ENCODE measurements at places on chromosomes 3 and 15.
A peak's percentile ranks its signal among the peaks of the same experiment; 100 is the strongest.

DNA sequence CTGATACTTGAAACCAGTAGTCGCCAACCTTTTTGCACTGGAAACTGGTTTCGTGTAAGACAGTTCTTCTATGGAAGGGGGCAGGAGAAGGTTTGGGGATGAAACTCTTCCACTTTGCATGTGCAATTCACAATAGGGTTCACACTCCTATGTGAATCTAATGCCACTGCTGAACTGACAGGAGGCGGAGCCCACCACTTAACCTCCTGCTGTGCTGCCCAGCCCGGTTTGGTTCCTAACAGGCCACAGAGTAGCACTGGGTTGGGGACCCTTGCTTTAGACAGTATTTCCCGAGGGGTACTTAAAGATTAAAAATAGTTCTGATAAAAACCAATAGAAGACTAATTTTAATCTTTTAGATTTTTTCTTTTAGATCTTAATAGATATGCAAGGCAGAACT, 11.1 kb downstream of the TFG start:
- no peak for DNase-seq

GRCh38 chr3:190326361-190326760, 4.1 kb upstream of the CLDN1 start:
- DNase-seq: no peak

DNA sequence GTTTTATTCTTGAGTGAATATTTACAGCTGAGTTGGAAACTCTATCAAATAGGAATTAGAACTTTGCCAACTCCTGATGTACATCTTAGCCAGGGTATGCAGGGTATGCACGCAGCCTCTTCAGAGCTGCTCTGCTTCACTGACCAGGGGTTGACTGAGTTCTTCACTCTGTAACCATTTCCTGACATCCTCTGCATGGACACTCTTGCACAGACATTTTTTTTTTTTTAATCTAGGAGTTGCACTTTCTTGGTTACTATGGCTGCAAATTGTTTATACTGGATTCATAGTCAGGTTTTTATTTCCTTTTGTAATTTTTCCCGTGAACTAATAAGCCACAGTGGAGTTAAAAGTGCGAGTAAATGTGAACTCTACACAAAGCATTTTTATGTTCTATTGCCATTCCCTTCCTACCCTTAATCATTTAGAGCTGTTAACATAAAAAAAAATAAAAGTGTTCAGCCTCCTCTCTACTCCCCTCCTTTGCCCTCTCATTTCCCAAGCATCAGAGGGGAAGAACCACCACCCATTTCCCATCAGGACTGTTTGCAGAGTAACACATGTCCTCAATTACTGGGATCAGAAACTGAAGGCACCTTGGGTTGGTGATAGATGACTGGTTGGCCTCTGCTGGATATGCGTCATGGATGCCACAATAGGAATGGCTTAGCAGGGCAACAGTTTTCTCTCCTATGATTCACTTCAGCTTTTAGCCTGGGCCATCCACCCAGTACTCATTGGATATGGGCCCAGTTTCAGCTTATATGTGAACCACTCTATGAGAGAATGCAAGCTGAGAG, 54.0 kb downstream of the DUT start:
- no peak for DNase-seq

GRCh38 chr3:71652781-71653413, 69.4 kb upstream of the FOXP1 start:
- peak; percentile 28 for DNase-seq

DNA sequence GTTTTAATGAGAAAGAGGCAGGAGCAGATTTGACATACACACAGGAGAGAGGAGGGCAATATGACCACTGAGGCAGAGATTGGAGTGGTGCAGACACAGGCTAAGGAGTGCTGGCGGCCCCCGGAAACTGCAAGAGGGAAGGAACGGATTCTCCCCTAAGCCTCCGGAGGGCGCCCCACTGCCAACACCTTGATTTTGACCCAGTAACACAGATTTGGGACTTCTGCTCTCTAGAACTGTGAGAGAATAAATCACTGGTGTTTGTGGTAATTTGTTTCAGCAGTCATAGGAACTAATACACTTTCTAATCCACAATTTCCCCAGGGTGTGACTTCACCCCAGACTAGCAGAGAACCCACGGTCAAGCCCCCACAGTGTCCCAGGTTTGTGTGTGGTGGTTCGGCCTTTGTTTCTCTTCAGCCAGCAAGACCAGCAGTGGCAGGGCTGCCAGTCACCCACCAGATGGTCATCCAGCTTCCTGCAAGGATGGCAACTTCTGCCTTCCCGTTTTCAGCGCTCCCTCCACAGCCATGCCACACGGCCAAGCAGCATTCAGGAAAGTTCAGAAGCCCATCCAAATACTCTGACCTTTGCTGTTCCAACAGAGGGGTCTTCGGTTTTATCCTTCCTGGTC, 23.6 kb upstream of the TSPAN3 start:
- DNase-seq: peak; percentile 21

- DNase-seq: peak; percentile 12
These were observed 675 bp downstream of the RYR3 start for GRCh38 chr15:33311312-33311971.

DNA sequence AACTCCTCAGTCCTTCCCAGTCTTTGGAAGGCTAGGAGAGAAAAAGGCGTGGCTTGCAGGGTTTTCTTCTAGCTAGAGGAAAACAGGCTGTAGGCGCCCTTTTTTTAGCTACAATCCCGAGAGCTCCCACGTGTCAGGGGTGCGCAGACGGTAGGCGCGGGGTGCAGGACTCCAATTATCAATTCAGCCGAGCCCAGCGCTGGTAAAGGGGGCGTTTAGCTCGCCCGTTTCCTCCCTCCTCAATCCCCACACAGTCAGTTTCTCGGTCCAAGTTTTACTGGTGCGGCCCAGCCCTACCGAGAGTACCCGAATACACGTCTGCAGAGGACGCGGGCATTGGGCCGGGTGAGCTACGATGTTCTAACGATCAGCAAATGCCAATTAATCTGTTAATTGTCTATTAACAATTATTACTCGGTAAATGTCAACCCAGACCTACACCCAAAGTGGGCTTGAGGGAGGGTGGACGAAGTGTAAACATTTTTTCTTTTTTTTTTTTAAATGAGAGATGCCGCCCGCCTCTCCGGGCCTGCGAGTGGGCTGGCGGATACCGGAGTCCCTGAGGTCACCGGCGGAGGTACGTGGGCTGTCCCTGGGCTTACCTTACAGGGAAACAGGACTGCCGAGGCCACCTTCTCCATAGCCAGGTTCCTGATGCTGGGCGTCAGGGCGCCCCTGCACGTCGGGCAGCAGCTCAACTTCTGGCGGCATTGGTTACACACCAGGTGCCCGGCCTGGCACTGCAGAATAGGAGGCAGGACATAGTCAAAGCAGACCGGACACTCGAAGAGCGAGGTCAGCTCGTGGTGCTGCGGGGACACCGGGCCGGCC, 923 bp downstream of the SIAH2 start:
- DNase-seq: peak; percentile 56

- DNase-seq: no peak
These were observed 66.2 kb downstream of the CLDN11 start for GRCh38 chr3:170484869-170485268.

GRCh38 chr3:136396916-136397315, 146.8 kb downstream of the PCCB start:
- no peak for DNase-seq

- DNase-seq: no peak
These were observed 158.6 kb downstream of the UACA start for GRCh38 chr15:70604666-70605315.

DNA sequence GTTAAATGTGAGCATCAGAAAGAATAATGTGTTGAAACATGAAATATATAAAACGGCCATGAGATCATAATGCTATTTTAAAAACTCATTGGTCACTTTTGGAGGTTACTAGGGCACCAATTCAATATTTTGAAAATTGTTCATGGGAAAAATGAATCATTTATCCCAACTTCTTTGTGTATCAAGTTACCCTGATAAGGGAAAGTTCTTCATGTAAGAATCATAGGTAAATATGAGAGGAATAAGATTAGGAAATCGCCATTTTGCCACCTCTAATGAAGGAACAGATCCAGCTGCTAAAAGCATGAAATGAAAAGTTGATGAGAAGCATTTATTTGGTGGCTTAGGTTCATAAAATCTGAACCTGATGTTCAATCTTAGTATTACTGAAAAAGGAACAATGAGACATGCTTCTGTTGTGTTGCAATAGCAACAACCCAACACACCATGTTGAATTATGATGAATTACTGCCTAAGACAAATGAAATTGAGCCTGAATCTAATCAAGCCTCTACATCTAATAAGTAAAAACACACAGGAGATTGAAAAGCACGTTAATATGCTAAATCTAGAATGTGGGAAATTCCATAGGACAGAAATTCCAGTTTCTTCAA, 32.5 kb downstream of the ABHD5 start:
- DNase-seq: no peak

DNA sequence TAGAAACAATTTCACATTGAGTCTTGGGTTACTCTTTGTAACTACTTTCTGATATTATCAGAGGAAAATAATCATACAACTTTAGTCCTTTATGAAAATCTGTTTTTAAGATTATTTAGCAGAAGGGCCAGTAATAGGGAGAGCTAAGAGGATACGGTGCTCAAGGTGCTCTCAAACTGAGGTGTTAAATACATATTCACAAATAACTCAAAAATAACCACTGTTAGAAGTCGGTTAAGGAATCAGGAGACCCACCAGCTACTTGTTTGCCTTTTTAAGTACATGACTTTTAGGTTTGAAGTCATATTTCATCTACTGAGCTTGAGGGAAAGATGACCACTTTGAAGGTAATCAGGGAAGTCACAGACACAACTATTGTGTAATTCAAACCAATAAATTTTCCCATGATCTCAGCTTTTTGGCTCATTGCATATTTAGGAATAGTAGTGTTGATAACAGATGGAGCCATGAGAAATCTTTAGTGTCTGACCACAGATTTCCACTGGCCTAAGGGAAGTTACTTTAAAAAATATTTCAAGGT, 1.4 kb upstream of the RSRC1 start:
- DNase-seq: no peak

DNA sequence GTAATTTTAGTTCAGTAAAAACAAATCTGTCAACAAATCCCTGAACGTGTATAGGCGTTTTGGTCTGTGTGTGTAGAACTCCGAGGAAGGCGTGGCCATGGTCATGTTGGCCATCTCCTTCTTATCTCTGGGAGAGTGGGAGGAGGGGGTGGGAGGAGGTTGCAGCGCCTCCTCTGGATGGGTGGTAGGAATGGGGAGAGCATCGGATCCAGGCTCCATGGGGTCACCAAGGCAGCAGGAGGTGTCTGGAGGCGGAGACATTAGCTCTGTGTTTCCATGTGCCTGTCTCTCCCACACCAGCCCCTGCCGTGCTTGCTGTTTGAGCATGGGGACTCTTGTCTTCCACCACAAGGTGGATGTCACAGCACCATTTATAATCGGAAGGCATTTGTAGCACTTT, 34.5 kb upstream of the TRPM1 start:
- DNase-seq: no peak

GRCh38 chr3:159982442-159982974, 6.1 kb upstream of the IL12A start:
- no peak for DNase-seq

GRCh38 chr3:174000675-174001074, 603.1 kb downstream of the NLGN1 start:
- no peak for DNase-seq

DNA sequence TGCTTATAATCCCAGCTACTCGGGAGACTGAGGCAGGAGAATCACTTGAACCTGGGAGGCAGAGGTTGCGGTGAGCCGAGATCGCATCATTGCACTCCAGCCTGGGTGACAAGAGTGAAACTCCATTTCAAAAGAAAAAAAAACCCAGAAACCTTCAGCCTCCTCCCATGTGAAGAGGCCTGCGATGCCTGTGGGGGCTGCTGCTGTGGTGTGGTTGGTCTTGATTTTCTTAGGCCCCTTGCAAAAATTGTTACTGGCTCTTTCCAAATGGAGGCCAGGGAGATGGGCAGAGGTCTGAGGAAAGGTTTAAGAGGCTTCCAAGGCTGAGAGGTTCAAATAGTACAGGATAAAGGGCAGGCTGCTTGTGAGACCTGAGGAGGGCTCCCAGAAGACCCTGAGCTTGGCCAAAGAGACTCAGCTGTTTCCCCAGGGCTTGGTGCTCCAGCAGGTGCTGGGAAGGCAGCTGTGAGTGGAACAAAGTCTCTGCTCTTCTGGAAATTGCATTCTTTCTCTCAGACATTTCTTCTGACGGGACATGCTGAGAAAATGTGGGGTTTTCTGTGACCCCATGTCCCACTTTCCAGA, 18.4 kb downstream of the GCSAM start:
- DNase-seq: no peak

DNA sequence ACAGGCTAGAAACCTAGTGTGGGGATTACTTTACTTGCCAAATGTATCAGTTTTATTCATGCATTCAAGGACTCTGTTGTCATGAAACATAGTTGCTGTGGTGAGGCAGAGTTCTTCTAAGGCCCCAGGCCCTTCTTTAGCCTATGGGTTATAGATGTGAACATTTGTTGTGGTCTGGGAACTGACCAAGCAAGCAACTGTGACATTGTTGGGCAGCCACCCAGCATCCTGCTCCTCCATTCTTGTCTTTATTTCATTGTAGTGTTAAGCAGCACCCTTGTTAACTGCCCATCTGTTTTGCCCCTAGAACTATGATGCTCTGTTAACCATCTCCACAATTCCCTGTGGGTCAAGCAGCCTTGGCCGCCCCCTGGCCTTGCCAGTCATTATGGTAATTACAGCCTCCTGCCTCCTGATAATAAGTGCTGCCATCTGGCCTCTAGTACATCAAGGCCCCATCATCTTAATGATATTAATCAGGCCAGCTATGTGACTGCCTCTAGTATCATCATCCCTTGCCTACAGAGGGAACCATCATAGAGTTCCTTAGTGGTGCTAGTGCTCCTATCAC, 12.2 kb upstream of the IFT57 start:
- DNase-seq: no peak

DNA sequence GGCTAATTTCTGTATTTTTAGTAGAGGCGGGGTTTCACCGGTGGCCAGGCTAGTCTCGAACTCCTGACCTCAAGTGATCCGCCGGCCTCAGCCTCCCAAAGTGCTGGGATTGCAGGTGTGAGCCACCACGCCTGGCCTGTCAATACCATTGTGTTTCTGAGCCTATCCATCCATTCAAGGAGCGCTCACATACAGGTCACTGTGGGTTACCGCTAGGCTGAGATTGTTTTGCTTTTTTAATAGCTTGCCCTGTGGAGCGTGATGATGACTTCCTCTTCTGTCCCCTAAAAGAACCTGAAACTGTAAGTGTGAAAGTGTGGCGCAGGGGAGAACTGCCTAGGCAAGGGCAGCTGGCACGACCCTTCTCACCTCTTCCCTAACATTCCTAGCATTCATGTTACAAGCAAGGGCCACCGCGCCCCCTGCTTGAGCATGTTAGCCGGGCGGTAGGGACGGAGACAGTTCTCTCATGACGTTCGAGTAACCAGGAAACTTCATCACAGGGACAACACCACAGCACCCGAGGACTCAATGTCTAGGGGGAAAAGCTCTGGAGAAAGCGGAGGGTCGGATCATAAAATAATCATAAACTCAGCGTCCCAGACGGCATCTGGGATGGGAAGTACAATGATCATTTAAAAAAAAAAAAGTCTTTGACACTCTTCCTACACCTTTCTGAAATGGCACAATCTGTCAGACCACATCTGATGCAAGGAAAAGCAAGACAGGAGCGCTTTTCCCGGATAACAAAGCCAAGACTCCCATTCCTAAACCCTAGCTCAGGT, 790 bp downstream of the LAMP3 start:
- DNase-seq: no peak

GRCh38 chr3:187931101-187931500, 185.8 kb upstream of the BCL6 start:
- no peak for DNase-seq

All from stimulated activated CD4-positive, alpha-beta T cell treated with anti-CD3 and anti-CD28 coated beads, Interleukin-2, amount 100 ng/mL, for 24 hours (primary cell).